ENCODE measurements at places on chromosomes 7 and 10. TPM values are rescaled to one million over a fixed set of nuclear protein-coding genes. Genes with fewer than 3 reads are reported as not detected.
A peak's percentile ranks its signal among the peaks of the same experiment; 100 is the strongest.

CYP3A7 gene
- total RNA-seq = not detected

- DNase-seq = peak; percentile 75
- peaks cover 42% of the 10 kb centered on the region for H3K4me1 ChIP-seq
- H3K27me3 ChIP-seq = no peaks in the 10 kb centered on the region
- H3K4me3 ChIP-seq = peak overlapping the region; percentile 83
Observed at GRCh38 chr7:100476903-100477870, 1.8 kb downstream of the TSC22D4 start.

GRCh38 chr10:4073912-4074311 lies 288.9 kb upstream of the KLF6 start:
- DNase-seq = no peak
- no peaks in the 10 kb centered on the region for H3K36me3 ChIP-seq
- H3K4me1 ChIP-seq = peaks cover 9% of the 10 kb centered on the region
- no peak overlapping the region for H3K4me3 ChIP-seq
- H3K27ac ChIP-seq = no peak overlapping the region

STEAP2 gene
- total RNA-seq = not detected

- no peaks in the 10 kb centered on the region for H3K36me3 ChIP-seq
- H3K27ac ChIP-seq = no peak overlapping the region
- no peaks in the 10 kb centered on the region for H3K4me1 ChIP-seq
- no peak overlapping the region for H3K4me3 ChIP-seq
- H3K27me3 ChIP-seq = peaks cover 29% of the 10 kb centered on the region
- no peak for DNase-seq
Observed at GRCh38 chr7:25926009-25926408, 226.0 kb upstream of the NFE2L3 start.

STK31 gene
- not detected for total RNA-seq

DNA sequence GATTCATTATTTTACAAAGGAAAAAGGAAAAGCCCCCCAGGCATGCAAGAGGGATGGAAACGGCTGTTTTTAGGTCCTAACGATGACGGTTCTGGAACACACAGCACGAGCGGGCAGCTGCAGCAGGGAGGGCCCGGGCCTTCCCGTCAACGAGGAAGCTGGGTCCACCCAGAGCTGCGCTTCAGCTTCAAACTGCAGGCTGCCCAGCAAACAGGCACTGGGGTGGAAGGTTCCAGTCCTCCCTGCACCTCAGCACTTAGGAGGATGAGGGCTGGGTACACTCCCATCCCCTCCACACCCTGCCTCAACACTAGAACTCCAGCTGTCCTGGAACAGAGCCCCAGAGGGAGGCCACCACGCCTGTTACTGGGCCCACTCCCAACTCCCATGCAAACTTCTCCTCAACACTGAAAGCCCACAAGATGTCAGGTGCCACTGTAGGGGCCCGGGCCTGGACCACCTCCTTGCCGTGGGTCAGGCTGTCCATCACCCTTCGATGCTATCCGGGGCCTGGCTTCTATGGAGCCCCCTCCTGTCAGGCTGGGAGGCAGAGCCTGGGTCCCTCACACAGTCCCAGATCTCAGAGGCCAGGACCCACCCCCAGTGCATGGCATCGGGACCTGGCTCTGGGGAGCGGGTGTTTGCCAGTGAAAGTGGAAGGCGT lies 33.0 kb downstream of the PAPOLB start:
- no peaks in the 10 kb centered on the region for H3K36me3 ChIP-seq
- no peak overlapping the region for H3K4me3 ChIP-seq
- no peak for DNase-seq
- peaks cover 4% of the 10 kb centered on the region for H3K27me3 ChIP-seq

CCDC172 gene
- not detected for total RNA-seq
